ENCODE measurements at places on chromosomes 5 and 9.

DNA sequence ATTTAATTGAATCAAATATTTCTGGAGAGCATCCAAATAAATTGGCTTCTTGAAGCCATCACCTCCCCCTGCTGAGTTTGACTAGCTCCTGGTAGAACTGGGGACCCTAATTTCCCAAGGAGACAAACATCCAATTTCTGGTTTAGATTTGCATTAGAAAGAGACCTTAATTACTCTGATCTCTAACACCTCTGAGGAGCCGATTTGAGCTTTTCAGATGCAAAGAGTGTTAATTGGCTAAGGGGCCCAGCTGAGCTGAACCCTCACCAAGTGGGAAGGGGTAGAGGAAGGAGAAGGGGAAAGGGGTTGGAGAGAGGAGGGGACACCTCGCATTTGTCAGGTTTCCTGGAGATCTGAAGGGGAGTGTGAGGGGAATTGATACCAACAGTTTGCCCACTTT is 145.4 kb upstream of the SHB start:
- DNase-seq = no peak

GRCh38 chr5:111469293-111469896 is 42.9 kb downstream of the STARD4 start:
- DNase-seq = no peak

- DNase-seq = no peak
These were observed 75.6 kb upstream of the ZSWIM6 start for GRCh38 chr5:61256474-61256873.

- DNase-seq = no peak
These were observed 968 bp upstream of the KDM3B start for GRCh38 chr5:138351517-138351916.

DNA sequence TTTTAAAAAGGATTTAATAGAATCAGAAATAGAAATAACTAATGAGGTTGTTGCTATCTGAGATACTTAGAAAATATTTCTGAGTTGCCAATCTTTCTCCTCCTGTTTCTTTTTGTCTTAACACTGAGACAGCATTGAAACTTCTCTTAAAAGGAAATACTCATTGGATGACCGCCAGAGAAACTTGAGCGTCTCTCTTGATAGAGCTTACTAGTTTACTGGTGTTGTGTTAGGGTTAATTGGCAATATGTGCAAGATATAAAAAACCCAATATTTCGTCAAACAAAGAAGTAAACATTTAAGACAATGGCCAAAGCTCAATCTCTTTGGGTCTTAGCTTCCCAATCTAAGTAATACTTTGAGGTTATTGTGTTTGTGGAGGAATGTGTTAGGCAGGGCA is 176.4 kb upstream of the CHD1 start:
- no peak for DNase-seq

DNA sequence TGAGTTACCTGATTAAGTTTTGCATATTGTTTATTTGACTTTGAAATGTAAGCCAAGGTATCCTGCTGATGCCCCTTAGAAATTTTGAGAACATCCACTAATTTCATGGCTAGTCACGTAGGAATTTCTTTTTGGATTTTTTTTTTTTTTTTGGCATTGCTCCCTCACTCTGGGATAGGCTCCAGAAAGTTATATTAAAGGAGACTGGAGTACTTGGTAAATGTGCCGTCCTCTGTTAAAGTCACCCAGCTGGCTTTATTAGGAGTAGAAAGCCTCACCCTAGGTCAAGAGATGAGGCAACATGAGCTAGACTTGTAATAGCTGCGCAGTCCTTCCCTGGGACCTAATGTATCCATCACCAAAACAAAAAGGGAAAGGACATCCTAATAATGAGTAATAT is 3.1 kb downstream of the KCTD16 start:
- no peak for DNase-seq

GRCh38 chr5:100826133-100826532 is 76.9 kb downstream of the ST8SIA4 start:
- DNase-seq = no peak

DNA sequence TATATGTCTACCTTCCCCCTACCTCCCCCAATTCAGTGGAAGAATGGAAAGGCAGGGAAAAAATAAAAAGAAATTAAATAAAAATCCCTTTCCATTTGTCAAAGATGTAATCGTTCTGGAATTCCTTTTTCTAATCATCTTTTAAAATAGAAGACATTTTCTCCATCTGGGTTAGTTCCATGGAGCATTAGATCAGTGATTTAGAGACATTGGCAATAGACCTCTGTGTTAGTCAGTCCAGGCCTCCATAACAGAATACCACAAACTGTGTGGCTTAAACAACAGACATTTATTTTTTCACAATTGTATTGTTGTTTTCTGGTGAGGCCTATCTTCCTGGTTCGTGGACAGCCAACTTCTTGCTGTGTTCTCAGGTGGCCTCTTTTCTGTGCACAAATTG is 516.6 kb upstream of the DAB2 start:
- DNase-seq = no peak

GRCh38 chr9:132669319-132669697 is 475 bp downstream of the DDX31 start:
- DNase-seq = no peak

GRCh38 chr9:72203205-72203803 is 54.1 kb downstream of the GDA start:
- no peak for DNase-seq

DNA sequence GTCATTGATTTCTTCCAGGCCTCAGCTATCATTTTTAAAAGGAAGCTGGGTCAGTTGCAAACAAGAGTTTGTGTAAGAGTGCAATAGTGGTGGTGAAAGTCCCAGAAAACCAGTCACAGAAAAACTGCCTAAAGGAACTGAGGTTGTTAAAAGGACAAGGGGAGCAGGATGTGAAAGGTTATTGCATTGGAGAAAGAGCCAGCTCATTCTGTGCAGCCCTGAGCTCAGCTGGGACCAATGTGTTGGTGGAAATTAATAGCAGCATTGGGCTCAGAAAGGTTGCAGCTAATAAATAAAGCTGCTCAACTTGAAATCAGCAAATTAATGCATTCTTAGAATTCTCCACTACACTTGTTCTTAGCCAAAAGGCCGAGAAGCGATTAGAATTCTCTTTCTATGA is 34.9 kb downstream of the NREP start:
- no peak for DNase-seq

DNA sequence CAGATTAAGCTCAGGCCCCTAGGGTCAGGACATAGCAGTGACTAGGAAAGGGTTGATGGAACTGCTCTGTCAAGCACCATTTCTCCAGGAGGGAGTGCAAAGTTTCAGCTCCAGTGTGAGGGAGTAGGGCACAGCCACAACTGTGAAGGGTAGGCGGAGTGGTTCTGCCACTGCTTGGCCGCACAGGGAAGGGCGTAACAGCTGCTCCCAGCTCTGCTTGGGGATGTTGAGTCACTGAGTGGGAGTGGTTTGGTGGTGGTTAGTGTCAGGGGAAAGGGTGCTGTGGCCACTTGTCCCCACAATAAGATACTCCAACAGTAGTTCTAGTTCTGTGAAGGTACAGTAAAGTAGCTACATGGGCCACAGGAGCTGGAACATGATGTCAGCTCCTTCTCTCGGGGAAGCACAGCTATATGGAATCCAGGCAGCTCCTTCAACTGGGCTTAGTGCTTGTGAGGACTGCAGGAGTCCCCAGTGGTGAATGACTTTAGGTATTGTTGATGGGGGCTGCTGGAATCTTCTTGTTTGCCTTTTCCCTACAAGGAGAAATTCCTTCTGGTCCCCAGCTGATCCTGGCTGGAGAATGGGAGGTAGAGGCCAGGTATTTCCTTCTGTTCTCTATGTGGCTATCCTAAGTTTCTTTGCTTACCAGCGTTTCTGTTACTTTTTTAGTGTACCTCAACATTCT is 314.5 kb downstream of the SPATA31D1 start:
- no peak for DNase-seq

DNA sequence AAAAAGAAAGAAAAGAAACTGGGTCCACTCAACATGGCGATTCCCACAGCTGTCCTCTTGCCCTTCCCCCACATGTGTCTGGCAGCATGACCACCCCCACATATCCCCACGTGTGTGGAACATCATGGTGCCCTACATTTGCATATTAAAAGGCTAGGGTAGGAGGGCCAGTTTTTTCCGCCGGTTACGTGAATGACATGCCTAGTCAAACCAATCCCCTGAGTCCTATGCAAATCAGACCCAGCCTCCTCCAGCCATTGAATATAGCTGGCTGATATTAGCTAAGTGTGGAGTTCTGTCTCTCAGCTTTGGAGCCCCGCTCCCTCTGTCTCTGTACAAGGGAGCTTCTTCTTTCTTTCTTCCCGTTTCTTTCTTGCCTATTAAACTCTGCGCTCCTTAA is 33.0 kb upstream of the CCDC112 start:
- DNase-seq = no peak

DNA sequence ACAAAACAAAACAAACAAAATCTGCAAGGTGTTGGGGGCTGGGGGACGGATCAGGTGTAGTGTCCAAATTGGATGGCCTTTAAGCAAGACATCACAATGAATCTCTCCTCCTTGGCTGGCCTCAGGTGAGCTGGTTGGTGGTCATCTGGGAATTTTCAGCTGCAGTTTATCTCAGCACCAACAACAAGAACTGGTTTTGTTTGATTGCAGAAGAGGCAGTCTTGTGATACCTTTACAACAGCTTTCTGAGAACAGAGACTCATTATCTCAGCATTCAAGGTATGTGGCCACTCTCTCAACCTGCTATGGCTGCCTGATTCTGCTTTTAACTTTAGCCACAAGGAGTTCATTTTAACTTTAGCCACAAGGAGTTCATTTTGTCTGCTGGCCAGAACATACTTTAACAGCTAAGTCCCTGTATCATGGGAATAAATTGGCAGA is 1543.4 kb downstream of the EFNA5 start:
- no peak for DNase-seq

DNA sequence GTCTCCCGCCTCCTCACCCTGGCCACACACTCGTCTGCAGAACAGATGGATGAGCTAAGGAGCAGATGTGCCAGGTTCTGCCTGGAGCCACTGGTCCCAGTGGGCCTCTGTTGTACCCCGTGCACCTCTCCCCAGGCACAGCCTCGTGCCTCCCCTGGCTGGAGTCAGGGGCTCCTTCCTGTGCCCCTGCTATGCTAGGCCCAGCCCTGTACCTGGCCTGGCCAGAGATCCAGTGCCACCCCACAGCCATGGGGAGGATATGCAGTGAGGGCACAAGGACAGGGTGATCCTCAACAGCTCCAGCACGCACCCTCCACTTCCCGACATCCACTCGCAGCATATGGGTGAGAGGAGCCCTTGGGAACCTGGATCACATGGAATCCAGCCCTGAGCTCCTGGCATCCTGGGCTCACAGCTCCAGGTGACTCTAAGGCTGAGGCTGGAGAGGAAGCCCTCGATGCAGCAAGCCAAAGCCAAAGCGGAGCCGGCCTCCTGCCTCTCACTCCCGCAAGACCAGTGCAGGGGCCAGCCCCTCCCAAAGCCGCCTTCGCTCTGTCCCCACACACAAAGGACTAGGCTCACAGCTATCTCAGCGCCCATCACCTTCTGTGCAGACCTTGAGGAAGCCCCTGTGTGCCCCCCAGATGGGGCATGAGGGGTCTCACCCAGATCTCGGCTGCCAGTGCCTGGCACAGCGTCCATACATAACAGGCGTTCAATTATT is 23.7 kb upstream of the ADAMTS2 start:
- DNase-seq = no peak
